ENCODE measurements at places on chromosomes 4 and X.
A peak's percentile ranks its signal among the peaks of the same experiment; 100 is the strongest.

DNA sequence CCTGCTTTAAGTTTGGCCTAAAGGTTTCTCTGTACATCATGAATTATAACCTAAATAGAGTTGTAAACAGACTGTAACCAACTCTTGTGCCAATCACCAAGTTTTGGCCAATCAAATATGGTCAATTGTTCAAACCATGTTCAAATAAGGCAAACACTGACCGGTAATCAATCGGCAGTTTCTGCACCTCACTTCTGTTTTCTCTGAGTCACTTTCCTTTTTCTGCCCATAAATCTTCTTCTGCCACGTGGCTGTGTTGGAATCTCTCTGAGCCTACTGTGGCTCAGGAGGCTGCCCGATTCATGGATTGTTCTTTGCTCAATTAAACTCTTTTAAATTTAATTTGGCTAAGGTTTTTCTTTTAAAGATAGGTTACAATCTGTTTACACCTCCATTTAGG lies 16.5 kb upstream of the ENPP6 start:
- ATAC-seq: no peak

GRCh38 chr4:119942806-119943205 lies 123.8 kb downstream of the MAD2L1 start:
- ATAC-seq: no peak

DNA sequence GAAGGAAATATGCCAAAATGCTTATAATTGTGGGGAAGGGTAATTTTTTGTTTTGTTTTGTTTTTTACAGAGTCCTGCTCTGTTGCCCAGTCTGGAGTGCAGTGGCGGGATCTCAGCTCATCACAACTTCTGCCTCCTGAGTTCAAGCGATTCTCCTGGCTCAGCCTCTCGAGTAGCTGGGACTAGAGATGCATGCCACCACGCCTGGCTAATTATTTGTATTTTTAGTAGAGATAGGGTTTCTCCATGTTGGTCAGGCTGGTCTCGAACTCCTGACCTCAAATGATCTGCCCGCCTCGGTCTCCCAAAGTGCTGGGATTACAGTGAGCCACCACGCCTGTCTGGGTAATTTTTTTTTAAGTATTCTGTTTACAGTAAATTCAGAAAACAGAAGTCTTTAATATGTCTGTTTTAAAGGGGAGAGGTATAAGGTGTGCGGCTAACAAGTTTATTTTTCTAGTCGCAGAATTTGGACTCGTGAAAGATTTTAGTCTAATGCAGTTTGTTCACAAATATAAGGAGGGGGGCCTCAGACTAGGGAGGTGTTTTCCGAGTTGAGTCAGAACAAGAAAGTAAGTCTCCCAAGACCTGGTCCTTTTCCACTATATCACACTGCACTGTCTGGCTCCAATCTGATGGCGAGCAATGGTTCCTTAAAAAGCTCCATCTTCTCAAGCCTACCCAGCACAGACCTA lies 1.5 kb downstream of the ACSL1 start:
- ATAC-seq: no peak

GRCh38 chr4:20490734-20491133 lies 209.5 kb upstream of the PACRGL start:
- ATAC-seq: no peak

DNA sequence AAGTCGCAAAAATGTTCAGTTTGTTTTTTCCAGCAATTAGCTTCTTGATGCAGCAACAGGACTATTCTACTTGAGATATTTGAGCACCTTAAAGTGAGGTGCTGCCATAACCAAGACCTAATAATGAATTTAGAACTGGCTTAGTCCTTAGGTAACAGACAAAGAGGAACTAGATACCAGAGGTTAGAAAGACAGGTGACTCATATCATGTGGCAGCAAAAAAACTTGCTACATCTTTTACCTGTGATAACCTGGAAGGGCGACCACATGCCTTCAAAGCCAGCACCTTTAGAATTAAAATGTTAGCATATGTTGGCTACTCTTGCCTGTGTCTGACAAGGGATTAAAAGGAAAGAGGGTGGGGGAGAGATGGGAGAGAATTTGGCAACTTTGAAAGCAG lies 90.4 kb downstream of the ARHGAP6 start:
- no peak for ATAC-seq

DNA sequence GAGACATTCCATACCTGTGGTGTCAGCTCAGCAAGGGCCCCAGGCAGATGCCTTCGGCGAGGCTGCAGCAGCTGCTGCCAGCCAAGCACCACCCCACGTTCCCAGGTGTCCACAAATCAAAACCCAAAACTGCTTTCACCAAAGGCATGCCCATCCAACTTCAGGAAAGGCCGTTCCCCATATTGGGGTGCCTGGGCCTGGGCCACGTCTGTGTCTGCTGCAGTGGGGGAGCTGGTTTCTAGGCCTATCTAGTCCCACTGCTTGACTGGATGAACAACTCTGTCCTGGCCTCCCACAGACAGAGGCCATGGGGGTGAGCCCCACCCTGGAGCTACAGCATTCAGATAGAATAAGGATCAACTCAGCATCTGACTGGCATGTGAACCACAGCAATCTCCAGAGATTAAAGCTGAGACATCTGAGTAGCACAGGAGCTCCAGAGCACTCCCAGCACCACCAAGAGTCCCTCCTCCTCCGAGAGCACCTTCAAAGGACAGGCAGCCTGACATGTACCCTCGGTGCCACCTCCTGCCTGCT lies 37.0 kb downstream of the NAT8L start:
- ATAC-seq: no peak

DNA sequence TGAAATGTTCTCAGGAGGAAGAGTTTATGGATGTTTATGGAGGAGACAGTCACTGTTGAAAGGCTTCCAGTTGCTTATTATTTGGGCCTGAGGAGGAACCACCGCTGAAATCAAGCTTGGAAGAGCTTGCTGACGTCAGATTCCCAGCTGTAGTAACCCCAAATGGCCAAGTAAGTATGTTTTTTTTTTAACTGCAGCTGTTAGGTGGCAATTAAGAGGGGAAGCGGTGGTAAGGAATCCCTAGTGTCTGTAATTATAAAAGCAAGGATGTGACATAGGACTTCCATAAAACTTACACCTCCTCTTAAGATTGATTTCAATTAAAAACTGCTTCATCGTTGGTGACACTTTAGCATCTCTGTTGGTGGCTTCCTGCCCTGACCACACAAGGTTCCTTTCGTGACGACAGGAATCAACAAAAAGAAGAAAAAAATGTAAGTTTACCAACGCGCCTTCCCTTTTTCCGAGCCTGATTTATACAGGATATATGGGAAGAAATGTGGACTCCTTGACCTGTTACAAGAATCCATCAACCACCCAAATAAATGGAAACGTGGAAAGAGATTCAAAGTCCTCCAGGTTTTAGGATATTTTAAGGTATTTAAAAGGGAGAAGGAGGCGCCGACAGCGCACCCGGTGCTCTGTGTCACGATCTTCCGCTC lies 884 bp downstream of the RELL1 start:
- no peak for ATAC-seq

DNA sequence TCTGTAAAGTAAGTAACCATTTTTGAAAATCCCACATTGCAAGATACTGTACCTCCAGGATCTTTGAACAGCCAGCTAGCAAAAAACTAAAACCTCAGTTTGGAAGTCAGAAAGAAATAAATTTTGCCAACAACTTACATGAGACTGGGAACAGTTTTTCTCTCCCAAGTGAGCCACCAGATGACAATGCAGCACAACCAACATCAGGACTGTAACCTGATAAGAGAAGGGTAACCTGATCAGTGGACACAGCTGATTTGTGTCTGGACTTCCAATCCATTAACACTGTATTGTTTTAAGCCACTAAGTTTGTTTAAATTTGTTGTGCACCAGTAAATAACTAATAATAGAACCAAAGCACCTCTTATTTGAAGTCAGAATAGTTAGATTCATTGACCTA lies 923.3 kb downstream of the FAT4 start:
- no peak for ATAC-seq

DNA sequence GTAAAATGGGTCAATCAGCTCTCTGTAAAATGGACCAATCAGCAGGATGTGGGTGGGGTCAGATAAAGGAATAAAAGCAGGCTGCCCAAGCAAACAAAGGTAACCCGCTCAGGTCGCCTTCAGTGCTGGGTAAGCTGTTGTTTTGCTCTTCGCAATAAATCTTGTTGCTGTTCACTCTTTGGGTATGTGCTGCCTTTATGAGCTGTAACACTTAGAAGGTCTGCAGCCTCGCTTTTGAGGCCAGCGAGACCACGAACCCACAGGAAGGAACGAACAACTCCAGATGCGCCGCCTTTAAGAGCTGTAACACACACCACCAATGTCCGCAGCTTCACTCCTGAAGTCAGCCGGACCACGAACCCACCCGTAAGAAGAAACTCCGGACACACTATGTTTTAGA lies 11.5 kb upstream of the CAMK2D start:
- ATAC-seq: no peak

DNA sequence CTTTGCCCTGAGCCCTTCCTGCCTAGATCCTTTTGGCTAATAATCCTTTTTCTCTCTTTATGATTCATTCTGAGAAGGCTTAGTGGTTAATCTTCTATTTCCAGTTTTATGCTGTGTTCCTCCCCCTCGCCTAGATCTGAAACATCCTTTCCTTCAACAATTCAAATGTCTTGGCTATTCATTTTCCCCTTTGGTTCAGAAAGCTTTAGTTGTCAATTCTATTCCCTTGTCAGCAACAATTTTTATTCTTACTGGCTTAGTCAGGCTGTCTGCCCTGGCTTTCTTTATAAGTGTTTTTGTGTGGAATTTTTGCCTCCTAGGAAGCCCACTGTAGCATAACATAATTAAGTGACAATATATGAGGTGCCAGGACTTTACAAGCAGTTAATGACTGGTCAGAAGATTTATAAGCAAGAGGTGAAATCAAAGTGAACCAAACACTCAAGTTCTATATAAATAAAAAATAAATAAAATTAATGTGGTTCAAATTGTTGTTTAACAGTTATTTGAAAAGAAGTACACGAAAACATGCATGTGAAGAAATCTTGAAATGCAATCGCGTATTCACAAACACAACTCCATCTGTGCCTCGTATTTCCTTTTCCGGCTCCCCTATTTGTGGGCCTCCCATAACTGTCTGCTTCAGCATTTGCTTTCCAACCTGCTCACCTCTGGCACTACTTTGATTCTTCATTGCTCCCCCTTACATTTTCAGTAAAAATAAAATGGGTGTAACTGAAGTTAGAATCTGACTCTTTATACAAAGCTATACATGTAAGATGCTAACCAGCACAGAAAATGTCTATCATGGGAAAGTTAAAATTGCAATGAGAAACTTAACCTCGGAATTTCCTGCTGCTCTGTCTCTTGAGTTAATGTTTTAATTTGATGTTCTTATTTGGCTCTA lies 235.4 kb downstream of the SPRY1 start:
- ATAC-seq: no peak

DNA sequence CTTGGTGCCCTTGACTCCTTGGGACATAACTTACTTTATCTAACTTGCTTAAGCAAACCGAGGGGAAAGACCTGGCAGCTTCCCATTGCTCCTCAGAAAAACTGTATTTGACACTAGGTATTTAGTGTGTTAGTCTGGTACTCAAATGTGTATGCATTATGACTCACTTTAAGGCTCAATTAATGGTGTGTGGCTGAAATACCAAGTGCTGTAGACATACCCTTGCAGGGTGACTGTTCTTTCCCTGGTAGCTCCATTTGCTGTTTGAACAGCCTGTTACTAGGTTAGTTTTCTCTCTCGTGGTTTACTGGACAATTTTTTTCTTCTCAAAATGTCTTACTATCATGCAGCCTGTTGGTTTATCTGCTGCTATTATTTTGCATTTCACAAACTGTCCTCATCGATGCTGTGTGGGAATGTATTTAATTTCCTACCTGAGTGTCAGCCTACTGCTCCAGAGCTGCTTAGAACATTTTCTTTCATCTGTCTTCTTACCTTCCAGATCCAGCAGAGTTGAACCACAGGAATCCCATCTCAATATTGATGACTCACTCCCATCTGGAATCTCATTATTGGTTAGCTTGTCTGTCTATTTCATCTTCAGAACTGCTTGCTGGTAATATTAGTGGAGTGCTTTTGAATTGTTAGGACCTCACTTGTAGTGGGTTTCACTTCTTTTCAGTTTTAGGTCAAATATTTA lies 158.0 kb upstream of the FAT1 start:
- no peak for ATAC-seq

GRCh38 chr4:55635282-55635681 lies 816 bp downstream of the NMU start:
- ATAC-seq: no peak

GRCh38 chr4:28106155-28106554 lies 1245.5 kb downstream of the STIM2 start:
- ATAC-seq: no peak

- peak; percentile 84 for ATAC-seq
Observed at GRCh38 chrX:44903107-44903506, 30.1 kb downstream of the KDM6A start.

DNA sequence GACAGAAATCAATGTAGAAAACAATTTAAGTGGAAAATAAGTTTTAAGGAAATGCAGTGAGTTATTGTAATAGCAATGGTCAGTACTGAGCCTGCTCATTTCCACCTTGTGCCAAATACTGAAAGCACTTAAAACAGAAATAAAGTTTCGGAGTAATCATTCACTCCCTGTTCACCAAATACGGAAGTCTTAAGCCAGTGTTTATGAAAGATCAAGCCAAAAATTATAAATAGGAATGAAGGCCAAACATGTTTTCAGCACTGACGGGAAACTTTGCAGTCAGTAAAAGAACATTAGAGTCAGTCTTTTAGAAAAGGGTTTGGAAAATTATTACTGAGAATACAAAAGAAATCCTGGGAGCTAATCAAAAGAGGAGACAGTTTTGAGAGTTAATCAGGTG lies 178.6 kb downstream of the DMD start:
- ATAC-seq: no peak

DNA sequence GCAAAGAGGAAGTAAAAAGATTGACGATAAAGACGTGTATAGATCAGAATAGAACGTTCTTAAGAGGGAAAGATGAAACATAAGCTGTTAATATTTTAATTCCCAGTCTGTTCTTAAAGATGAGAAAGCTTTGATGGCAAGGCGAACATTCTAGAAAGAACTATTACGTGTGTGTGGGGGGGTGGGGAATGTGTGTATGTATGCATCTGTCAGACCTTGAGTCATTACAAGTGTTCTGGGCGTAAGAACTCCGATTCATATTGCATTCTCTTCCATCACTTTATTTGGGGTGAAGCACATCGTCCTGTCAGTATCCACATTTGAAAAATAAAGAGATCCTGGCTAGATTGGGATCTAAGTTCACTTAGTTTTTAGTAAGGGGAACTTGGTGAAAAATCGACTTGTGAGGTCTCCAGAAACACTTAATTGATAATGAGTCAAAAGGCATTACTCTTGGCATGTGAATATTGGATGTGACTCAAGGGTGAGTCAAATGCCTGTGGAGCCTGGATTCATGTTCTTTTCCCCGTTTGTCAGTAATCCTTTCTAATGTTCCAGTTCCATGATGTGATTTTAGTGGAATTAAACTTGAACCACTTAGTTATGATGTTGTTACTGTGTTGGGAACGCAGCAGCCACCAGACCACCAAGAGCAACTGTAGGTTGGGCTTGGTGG lies 3.1 kb downstream of the SMS start:
- ATAC-seq: no peak

- no peak for ATAC-seq
Observed at GRCh38 chr4:83247415-83248357, 36.9 kb downstream of the COQ2 start.

- ATAC-seq: no peak
Observed at GRCh38 chrX:154441984-154442707, 1.8 kb upstream of the FAM50A start.

GRCh38 chr4:83558680-83559079 lies 22.8 kb downstream of the GPAT3 start:
- no peak for ATAC-seq
